ENCODE measurements at places on chromosomes 3 and 15.

GRCh38 chr3:123400169-123400568 is 48.7 kb downstream of the ADCY5 start:
- no peak for DNase-seq

DNA sequence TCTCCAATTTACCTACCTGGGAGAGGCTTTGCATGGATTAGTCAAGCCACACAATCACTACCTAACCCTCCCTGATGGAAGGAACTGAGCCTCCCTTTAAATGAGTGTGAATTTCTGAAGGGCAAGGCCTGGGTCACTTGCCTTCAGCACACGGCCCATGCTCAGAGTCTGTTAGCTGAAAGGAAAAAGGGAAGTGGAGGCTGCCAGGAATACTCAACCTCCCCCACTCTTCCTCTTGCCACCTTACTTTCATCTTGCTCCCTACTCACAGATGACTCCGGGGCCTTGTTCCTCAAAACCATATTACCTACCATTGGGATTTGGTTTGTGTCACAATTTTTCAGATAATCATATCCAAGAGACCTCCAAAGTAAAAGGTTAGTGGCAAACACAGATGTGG is 220.0 kb downstream of the ABHD5 start:
- no peak for DNase-seq

DNA sequence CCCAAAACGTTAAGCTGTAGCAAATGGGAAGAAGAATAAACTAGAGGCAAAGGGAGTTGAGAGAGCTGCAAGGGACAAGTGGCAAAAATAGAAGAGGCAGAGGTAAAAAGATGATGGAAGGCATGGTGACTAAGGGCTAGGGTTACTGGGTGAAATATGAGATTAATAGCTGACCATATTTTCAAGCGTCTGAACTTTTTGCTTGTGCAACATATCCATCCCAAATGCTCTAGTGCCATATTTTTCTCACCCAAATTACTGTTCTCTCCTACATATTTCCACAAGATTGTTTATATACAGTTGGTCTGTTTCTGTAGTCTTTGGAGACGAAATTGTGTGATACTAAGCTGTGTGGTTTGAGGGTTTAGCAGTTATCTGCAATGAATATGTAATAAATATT is 145.5 kb downstream of the GMNC start:
- DNase-seq, result no peak

GRCh38 chr3:15861163-15861562 is 63.4 kb upstream of the ANKRD28 start:
- DNase-seq, result no peak

DNA sequence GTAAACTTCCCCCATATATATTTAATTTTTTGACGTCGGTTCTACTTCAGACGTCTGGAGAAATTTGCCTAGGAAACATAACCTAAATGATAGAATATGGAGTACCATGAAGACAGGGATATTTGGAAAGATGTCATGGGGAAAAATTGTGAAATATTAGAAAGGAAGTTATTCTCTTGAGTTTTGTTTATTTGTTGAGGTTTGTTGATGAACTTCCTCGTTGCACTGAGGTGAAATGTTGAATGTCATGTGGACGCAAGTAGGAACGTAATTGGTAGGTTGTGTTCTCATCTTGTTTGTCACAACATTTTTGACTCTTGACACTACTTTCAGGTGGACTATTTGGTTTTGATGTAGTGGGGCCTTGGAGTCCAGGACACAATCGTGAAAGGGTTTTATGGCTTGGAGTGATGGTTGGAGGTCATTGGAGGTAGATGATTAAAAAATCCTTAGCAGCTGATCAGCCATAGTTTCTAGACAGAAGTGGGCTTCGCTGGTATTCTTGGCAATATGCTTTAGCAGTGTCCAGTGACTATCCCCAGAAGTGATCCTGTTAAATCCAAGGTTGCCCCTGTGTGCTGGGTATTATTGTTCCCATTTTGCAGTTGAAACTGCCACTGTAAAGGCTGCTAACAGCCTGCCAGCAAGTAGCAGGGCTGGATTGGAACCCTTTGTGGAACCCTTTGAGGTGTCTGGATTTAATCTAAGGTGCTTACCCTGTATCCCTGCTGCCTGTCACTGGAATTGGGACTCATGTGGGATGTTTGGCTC is 1.5 kb downstream of the ABHD5 start:
- DNase-seq, result no peak

DNA sequence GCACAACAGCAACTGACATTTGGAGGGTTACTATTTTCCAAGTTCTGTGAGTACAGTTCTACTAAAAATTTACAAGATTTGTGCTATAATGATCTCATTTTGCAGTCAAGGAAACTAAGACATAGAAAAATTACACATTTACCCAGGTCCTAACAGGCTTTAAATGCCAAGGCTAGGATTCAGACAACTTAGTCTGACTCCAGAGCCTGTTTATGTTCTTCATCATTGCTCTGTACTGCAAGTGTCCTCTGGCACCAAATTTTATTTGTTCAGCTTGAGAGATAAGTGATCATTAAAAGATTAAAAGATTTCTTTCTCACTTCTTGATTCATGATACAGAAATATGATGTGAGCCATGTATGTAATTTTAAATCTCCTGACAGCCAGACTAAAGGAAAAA is 290.8 kb downstream of the UBE2E2 start:
- no peak for DNase-seq

GRCh38 chr3:13821126-13821525 is 58.7 kb downstream of the WNT7A start:
- no peak for DNase-seq

- no peak for DNase-seq
Measured at GRCh38 chr3:170055209-170055608, 17.4 kb downstream of the GPR160 start.

DNA sequence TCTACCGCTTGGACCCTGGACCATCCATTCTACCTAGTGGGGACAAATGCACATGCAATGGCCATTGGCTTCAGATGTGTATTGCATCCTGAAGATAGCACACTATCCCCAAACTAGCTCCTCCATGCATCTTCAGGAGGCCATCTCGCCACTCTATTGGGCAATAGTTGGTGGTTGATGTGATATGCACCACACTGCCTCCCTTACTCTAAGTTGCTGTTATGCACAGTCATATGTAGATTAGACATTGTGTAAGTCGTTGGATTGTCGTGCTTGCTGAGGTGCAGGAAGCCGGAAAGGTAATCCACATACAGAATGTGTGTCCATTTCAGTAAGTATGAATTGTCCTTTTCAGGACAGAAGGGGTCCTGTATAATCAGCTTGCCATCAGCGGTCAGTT is 26.7 kb upstream of the PLA2G4D start:
- DNase-seq, result no peak

DNA sequence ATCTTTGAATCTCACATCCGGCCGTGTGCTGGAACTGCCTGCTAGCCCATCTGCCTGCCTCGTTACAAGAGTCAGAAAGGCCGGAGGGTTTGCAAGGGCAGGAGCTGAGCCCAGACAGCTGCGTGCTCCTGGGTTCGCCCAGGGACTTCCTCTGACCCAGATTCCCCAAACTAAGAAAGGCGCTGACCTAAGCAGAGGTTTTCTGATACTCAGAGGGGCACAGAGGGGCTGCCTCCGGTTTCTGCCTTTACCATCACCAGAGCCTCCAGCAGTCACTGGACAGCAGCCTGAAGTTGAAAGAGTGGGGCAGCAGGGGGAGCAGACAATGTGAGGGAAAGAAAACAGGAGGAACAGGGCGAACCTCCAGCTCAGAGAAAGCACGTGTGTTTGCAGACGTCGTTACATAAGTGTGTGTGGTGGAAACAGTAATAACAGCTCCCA is 33.4 kb upstream of the RAD18 start:
- no peak for DNase-seq

GRCh38 chr3:61192222-61192621 is 59.0 kb downstream of the FHIT start:
- no peak for DNase-seq

- DNase-seq, result no peak
Measured at GRCh38 chr3:96416549-96417255, 397.7 kb upstream of the EPHA6 start.

- no peak for DNase-seq
Measured at GRCh38 chr15:33157371-33158037, 37.0 kb downstream of the FMN1 start.

DNA sequence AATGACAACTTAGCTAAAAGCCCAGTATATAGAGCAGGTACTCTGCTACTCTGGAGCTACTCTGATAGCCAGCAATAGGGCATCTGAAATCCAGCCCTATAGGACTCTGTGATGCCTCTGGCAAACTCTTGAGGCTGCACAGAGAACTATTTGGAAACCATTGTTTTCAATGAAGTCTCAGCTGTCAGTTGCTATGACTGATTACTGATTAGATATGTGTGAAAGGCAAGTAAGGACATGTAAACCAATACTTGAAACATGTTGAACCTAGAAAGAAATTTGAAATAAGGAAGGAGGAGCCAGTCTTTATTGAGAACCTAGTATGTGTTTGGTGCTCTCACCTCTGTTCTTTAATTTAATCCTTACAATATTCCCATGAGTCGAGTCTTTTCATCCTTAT is 40.2 kb upstream of the CRTC3 start:
- DNase-seq, result no peak

DNA sequence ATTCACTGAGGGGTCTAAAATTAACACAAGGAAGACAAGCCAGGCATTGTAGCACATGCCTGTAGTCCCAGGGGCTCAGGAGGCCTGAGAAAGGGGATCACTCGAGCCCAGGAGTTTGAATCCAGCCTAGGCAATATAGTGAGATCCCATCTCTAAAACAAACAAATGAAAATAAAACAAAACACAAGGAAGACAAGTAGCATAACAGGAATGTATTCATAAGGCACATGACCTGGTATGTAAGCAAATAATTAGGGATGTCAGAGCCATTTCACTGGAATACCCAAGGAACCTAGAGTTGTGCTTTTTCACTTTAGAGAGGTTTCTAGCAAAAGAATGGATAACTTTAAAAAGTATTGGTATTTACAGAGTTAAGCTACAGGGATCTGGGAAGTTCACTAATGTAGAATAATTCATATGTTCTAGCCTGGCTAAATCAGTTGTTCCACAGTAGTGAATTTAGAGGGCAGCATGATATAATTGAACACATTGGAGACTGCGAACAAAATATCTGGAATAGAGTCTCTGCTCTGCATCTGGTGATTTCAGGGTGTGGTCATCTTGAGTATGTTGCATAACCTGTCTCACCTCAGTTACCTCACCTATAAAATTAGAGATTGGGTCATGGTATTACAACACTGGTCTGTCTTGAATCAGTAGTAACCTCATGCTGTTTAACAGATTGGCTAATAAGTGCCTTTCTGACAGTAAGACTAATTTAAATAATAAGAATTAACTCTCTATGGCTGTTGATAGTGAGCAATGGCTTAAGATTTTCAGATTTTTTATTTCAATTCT is 9.3 kb downstream of the GRAMD1C start:
- no peak for DNase-seq

- no peak for DNase-seq
Measured at GRCh38 chr3:12556314-12556689, 585 bp upstream of the MKRN2 start.

- DNase-seq, result no peak
Measured at GRCh38 chr3:176796371-176796770, 400.9 kb downstream of the TBL1XR1 start.

GRCh38 chr3:51637941-51638471 is 33.0 kb upstream of the TEX264 start:
- no peak for DNase-seq

GRCh38 chr3:61354604-61355003 is 103.4 kb upstream of the FHIT start:
- DNase-seq, result no peak

GRCh38 chr3:178455226-178455625 is 81.0 kb upstream of the KCNMB2 start:
- DNase-seq, result no peak

- DNase-seq, result no peak
Measured at GRCh38 chr15:101217446-101217845, 34.4 kb downstream of the CHSY1 start.

DNA sequence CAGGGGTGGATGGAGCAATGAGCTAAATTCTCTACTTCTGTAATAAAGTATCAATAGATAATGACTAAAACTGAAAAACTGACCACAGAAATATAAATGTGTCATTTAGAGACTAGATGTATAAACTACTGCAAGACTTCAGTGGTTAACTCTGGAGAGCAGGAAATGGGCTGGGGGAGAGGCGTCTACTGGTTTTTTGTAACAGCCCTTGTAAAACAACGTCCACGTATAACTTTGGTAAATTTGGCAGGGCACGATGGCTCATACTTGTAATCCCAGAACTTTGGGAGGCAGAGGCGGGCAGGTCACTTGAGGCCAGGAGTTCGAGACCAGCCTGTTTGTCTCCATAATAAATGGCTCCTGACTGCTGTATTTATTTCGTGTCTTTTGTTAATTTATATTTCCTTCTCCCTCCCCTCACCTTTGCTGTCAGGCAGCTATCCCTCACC is 12.5 kb downstream of the RAB27A start:
- DNase-seq, result no peak

DNA sequence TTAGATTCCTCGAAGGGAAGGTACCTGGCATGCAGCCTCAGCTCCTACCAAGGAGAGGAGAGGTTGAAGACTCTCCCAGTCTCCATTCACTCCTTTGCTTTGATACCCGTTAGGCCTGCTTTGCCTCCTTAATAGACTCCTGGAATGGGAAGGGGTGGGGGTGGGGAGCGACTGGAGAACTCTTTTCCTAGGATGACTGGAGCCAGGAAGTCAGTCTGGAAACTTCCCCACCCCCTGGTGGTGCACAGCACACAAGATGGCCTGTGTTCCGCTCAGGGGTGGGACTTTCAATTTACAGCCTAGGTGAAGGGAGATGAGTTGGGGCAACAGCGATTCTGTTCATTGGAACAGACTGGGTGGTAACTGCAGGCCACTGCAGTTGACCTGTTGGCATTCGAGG is 21.4 kb upstream of the CELF6 start:
- no peak for DNase-seq

GRCh38 chr3:40585381-40586016 is 60.7 kb downstream of the ZNF621 start:
- no peak for DNase-seq

DNA sequence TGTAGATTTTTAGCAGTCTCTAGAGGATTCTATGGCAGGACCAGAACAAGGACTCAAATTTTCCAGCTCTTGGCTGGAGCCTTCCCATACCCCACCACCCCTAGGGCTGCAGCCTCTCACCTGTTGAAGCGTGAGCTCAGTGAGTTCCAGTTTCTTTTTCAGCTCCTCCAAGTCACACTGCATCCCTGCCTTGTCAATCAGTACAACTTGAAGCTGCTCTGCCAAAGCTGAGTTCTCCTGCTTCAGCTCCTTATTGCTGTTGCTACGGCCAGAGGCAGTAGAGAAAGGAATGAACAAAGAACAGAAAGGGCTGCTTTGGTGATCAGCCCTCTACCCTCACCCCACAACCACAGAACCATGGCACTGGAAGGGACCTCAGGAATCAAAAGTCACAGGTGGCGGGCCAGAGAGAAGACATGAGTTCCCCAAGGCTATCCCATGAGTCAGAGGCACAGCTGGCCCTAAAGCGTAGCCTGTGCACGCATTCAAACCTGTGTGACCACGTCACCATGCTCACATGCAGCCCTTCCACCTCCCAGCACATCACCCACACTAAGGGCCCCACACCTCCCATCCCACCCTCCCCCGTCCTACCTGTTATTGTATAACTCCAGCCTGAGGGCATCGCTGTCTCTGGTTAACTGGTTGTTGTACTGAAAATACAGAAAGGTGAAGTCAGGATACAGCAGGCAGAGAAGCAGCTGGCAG is 83.3 kb upstream of the C2CD4B start:
- no peak for DNase-seq
